ENCODE measurements at places on chromosomes 12 and 14.

- DNase-seq = no peak
These were observed 155.0 kb downstream of the EPS8 start for GRCh38 chr12:15634010-15634683.

DNA sequence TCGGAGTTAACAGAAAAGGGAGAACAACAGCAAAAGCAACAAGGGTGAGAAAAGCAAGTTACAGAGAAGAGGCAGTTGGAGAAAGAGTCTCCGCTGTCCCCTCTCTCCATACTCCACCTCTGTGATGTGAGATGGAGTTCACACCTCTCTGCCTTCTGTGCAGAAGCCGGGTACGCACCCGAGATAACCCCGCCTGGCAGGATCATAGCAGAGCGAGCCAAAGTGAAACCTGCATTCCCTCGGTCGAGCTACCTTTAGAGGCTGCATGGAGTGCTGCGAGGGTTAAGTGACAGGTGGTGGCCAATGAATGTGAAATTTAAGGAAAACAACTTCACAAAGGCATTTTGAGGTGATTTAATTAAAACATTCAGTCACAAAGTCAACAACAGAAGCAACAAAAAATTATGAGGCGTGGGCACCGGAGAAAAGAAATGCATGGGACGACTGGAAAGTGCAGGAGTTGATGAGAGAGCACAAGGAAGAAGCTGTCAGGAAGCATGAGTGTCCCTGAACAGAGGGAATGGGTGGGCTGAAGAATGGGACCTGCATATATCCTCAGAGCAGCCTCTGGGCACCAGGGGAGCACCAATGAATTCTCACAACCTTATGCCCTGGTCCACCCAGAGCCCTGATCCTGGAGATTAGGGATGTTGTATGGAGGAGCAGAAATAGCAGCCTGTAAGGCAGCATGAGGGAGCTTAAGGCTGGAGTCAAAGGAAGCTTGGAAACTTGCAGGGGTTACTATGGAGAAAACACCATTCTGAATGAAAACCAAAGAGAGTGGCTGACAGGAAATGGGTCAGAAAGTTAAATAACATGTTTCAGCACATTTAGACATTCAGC, 208.3 kb downstream of the EMP1 start:
- no peak for DNase-seq

DNA sequence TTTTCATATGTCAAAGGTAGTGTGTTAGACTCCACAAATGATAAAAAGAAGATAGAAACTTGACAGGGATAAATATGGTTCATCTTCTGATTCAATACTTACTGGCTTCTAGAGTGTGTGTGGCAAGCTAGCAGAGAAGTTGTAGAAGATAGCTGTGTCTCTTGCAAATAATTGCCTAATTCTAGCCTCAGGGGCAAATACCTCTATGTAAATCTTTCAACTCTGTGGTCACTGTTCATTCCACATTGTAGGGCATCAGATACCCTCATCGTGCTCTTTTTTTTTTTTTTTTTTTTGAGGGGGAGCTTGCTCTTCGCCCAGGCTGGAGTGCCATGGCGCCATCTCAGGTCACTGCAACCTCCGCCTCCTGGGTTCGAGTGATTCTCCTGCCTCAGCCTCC, 1.7 kb downstream of the OLR1 start:
- no peak for DNase-seq

DNA sequence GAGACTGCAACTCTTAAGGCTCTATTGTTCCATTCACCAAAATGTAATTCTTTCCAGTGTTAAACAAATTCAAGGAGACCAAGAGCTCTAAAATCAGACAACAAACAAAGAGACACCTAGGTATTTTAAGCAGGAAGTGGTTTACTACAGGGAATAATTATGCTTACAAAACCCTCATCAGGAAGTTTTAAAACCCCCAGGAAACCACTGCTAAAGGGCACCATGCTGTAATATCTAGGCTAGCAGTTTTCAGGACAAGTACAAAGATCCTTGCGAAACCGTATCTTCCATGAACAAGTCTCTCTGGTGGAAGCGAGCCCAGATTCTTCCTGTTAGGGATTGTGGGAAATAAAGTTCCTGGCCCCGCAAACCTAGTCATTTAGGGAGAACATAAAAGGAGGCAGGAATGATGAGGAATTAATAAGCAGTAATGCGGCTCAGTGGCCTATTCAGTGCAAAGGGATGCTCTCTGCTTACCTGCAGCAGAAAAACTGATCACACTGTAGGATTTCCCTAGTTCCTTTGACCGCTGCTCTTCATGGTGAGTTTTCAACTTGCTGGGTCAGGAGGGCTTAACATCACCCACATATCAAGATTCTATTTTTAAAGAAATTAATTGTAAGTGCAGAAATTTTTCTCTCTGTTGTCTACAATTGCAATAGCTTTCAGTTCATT, 42.8 kb downstream of the ACSM4 start:
- DNase-seq = no peak

DNA sequence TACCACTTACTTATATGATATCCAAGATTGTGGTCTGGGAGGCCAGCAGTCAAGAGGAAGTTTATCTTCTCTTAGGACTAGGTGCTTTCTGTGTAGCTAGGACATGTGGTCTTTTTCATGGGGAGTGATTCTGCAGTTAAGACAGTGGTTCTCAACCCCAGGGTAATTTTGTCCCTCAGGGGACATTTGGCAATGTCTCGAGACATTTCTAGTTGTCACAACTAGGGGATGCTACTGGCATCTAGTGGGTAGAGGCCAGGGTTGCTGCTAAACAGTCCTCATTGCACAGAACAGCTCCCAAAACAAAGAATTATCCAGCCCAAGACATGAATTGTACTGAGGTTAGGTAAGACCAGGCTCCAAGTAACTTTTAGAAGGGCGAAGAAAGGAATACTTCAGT, 20.0 kb downstream of the AMDHD1 start:
- no peak for DNase-seq

- DNase-seq = no peak
These were observed 8.9 kb downstream of the ASCL1 start for GRCh38 chr12:102966200-102966863.

DNA sequence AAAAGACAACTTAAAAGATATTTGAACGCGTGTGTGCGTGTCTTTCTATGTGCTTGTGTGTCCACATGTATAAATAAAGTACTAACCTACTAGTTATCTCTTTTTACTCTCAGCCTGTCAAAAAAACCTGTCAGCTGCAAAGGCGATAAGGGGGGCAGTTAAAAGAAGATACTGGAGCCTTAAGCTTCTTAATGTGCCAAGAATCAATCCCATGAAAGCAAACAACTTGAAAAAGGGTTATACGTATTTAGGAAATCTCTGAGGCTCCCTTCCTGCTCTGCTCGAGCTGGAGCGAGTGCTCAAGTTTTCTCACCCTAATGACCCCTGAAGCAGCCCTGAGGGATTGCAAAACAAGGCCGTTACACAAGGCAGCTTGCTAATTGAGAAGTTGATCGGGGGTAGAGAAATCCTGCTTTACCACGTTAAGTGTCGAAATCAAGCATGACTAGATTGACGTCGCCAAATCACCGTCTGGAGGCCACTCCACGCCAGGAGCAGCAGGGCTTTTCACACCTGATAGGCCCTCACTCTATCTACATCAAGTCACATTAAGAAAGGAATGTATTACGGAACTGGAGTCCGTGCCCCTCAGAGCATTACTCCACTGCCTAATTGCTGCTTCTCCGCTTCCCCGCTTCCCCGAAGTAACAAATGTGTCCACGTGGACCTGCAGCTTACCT, 32.4 kb downstream of the LMO3 start:
- no peak for DNase-seq

DNA sequence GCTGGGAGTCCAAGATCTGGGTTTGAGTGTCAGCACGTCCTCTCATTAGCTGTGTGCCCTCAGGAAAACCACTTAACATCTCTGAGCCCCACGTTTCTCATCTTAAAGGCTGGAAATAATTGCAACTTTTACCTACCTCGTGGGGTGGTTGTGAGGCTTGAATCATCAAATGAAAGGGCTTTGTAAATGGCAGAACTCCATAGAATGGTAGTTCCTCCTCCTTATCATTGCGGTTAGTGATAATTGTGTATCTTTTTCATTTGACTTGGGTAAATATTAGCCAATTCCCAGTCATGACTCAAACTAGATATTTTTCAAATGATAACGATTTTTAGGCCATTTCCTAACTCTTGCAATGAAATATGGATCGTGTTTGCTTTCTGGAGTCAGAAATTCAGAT, 205.5 kb downstream of the CHST11 start:
- DNase-seq = no peak

- DNase-seq = no peak
These were observed 276.7 kb upstream of the SRRM4 start for GRCh38 chr12:118704527-118705241.

DNA sequence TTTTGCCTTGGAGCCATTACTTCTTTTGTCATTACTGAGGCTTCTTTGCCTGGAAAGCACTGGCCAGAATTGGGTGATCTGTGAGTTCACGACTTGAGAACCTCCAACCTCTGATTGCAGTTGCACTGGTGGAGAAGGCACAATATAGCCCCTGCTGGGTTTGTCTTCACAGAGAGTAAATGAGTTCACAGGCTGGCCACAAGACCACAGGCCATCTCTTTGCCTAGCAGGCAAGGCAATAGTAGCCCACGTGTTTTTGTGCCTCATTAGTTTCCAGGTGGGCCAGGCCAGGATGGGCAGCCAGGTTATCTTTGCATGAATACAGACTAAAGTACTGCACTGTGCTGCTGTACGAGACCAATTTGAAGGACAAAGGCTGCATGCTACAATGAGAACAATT, 468.8 kb downstream of the NRXN3 start:
- no peak for DNase-seq

- no peak for DNase-seq
These were observed 481.2 kb upstream of the SYT1 start for GRCh38 chr12:78383414-78383813.

GRCh38 chr14:84435820-84436324, 1094.1 kb upstream of the FLRT2 start:
- DNase-seq = no peak

- no peak for DNase-seq
These were observed 50.5 kb downstream of the ANO4 start for GRCh38 chr12:100845095-100845494.

- no peak for DNase-seq
These were observed 215.8 kb downstream of the SPTSSA start for GRCh38 chr14:34246206-34246605.

- DNase-seq = no peak
These were observed 760.1 kb downstream of the RPS29 start for GRCh38 chr14:48826058-48826457.

DNA sequence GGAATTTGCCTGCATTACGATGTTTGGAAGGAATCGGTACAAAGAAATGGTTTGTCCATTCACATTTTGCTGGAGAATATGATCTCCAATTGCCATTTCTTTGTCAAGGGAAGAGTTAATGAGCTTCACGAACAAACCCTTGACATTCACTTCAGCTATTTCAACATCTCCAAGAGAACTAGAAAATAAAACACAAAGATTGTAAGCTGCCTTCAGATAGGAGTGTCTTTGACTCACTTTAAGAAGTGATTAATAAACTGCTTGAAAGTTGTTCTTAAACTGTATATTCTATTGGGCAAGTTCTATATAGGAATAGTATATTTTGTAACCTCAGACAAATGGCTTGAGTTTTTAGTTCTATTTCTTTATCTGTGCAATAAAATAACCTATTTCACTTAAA, 26.3 kb downstream of the LMNTD1 start:
- DNase-seq = no peak

GRCh38 chr12:41962171-41962572, 182.5 kb downstream of the GXYLT1 start:
- DNase-seq = no peak

GRCh38 chr12:26058308-26058707, 66.5 kb downstream of the BHLHE41 start:
- DNase-seq = no peak

GRCh38 chr14:89117012-89117411, 292.6 kb downstream of the TTC8 start:
- DNase-seq = no peak

DNA sequence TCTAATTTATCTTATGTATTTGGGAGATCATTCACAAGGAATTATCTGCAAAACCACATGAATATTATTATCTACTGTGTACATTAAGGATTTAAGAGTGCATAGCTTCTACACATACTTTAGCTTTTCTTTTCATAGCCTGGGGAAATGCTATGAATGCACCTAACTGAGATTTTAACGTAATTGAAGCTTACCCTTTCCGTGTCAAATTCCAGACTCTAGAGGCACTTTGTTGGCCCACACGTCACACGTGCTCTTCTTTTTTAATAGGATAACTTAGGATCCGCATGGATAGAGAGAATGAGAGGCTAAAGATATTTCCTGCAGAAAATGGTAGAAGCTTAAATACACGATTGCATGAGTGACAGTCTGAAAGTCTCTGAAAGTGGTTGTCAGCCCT, 481.1 kb downstream of the PCNX1 start:
- no peak for DNase-seq

DNA sequence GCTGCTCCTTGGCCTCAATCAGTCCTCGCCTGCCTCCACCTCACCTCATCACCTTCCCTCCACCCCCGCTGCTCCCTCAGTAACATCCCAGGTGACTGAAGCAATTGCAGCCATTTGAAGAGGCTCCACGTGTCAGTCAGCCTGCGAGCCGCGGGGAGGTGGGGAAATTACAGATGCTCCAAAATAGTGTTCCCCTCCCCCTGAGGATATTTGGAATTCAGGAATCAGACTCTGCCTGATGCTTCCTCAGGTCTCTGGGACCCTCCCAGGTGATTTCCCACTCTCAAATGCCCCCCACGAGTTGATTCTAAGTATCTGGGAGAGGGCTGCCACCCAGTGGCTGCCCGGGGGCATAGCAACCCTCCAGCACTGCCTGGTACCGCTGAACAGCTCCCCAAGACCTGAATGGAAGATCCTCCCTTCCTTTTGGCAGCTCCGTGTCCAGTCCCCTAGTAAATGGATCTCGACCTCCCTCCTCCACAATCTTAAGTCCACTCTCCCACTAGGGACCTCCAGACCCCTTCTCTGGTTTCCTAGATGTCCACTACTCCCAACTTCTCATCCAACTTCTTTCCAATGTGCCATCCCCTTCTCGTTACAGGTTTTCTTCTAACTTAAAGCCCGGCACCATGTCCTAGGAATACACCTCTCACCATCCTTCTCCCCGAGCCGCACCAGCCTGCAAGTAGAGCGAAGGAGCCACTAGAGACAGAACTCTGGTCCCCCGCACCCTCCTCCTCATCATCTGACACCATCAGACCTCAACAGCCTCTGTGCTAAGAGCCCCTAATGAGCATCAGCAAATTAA, 1.4 kb upstream of the ASIC1 start:
- no peak for DNase-seq

- DNase-seq = no peak
These were observed 21.6 kb downstream of the SPATS2 start for GRCh38 chr12:49388682-49389386.

DNA sequence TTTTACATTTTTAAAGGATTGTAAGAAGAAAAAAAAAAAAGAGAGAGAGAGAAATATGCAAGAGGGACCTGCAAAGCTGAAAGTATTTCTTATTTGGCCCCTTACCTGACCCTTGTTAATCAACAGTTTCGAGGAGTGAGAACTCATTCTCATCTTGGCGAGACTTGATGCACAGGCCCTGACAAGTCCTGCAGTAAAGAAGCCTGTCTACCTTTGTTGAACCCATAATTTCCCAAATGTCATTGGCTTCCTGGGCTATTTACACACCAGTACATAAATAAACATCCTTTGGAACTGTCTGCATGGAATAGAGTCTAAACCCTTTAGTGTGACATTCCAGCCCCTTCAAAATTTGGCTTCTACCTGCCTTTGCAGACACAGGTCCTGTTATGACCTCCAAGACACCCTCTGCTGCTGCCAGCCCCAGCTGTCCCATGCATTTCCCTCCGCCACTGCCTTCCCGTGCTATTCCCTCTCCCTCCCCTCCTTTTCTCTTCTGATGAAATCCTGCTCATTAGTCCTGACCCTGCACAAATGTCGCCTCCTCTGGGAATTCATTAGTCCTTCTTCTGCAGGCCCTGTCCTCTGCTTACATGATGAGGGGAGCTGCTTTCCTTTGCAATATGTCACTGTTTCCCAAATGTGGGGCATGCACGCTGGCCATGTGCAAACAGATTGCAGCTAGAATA, 35.1 kb downstream of the MYL2 start:
- DNase-seq = no peak

Data from SW 1271 (cell line).